GM23248 (cell line): ENCODE measurements at places on chromosomes 1 and 21.

- no peaks in the 10 kb centered on the region for H3K36me3 ChIP-seq
- no peaks in the 10 kb centered on the region for H3K4me1 ChIP-seq
- H3K27me3 ChIP-seq: no peaks in the 10 kb centered on the region
- no peak overlapping the region for H3K4me3 ChIP-seq
- H3K27ac ChIP-seq: no peak overlapping the region
- DNase-seq: peak; percentile 45
Observed at GRCh38 chr1:196723325-196724185, 51.1 kb upstream of the CFHR3 start.

DNA sequence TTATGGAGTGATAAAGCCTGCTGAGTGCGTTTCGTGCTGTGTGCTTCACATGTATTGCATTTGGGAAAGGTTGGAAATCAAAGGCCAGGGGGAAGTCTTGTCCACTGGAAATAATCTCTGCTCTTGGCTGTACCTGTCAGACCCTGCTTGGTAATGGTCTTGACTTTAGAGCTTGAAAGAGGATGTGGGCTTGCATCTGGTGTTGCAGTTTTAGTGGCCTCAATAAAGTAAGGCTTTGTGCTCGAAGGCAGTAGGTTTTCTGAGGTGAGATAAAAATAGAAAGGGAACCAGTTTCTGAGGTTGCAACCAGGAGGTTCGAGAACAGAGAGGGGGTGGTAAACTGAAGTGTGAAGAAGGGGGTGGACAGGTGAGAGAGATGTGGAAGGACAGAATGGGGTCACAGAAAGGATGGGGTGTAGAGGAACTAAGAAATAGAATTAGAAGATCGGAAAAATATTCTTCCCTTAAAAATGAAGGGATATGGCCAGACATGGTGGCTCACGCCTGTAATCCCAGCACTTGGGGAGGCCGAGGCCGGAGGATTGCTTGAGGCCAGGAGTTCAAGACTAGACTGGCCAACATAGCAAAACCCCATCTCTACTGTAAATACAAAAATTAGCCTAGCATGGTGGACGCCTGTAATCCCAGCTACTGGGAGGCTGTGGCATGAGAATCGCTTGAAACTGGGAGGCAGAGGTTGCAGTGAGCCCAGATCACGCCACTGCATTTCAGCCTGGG lies 1.5 kb downstream of the S100PBP start:
- H3K27ac ChIP-seq: peak overlapping the region; percentile 73
- no peaks in the 10 kb centered on the region for H3K27me3 ChIP-seq
- H3K4me1 ChIP-seq: peaks cover 24% of the 10 kb centered on the region
- no peak for DNase-seq
- H3K4me3 ChIP-seq: peak overlapping the region; percentile 87
- no peaks in the 10 kb centered on the region; the same call in 1 of the 2 replicates for H3K36me3 ChIP-seq

- H3K36me3 ChIP-seq: no peaks in the 10 kb centered on the region
- H3K4me3 ChIP-seq: no peak overlapping the region
- H3K4me1 ChIP-seq: no peaks in the 10 kb centered on the region
Observed at GRCh38 chr1:85596531-85596930, 16.0 kb downstream of the CCN1 start.

- H3K36me3 ChIP-seq: no peaks in the 10 kb centered on the region
- H3K27me3 ChIP-seq: no peaks in the 10 kb centered on the region
- no peak for DNase-seq
- H3K4me1 ChIP-seq: peaks cover 17% of the 10 kb centered on the region
- H3K27ac ChIP-seq: no peak overlapping the region
Observed at GRCh38 chr1:33351281-33351660, 30.4 kb upstream of the A3GALT2 start.
